ENCODE measurements at places on chromosomes 6 and 20. TPM values are rescaled to one million over a fixed set of nuclear protein-coding genes. Genes with fewer than 3 reads are reported as not detected.

The KCNB1 gene
- not detected for total RNA-seq

The XPO5 gene
- total RNA-seq = 119 TPM

- no peak overlapping the region for H3K4me3 ChIP-seq
- no peaks in the 10 kb centered on the region for H3K27me3 ChIP-seq
- peaks cover 39% of the 10 kb centered on the region for H3K36me3 ChIP-seq
- no peak for DNase-seq
Observed at GRCh38 chr6:145893586-145893985, 70.6 kb downstream of the SHPRH start.

GRCh38 chr20:5825130-5825719, 75.0 kb downstream of the SHLD1 start:
- no peak for DNase-seq
- peaks cover 9% of the 10 kb centered on the region for H3K36me3 ChIP-seq
- H3K27me3 ChIP-seq = no peaks in the 10 kb centered on the region
- H3K4me3 ChIP-seq = no peak overlapping the region
- no peak overlapping the region for H3K27ac ChIP-seq
